ENCODE measurements at places on chromosomes 13 and 19. TPM values are rescaled to one million over a fixed set of nuclear protein-coding genes. Genes with fewer than 3 reads are reported as not detected.

Gene ZNF570
- total RNA-seq, result 8.3 TPM

Gene IGFL3
- not detected for total RNA-seq

Gene FUZ
- 26.4 TPM for total RNA-seq

Gene CGB8
- not detected for total RNA-seq

Gene CD70
- not detected for total RNA-seq

Gene PROSER1
- 19.3 TPM for total RNA-seq

Gene EDNRB
- 31.1 TPM for total RNA-seq

Gene PTPRS
- total RNA-seq, result 278 TPM

Gene ZSWIM4
- total RNA-seq, result 8.2 TPM
